ENCODE measurements at places on chromosomes 16 and 17.

DNA sequence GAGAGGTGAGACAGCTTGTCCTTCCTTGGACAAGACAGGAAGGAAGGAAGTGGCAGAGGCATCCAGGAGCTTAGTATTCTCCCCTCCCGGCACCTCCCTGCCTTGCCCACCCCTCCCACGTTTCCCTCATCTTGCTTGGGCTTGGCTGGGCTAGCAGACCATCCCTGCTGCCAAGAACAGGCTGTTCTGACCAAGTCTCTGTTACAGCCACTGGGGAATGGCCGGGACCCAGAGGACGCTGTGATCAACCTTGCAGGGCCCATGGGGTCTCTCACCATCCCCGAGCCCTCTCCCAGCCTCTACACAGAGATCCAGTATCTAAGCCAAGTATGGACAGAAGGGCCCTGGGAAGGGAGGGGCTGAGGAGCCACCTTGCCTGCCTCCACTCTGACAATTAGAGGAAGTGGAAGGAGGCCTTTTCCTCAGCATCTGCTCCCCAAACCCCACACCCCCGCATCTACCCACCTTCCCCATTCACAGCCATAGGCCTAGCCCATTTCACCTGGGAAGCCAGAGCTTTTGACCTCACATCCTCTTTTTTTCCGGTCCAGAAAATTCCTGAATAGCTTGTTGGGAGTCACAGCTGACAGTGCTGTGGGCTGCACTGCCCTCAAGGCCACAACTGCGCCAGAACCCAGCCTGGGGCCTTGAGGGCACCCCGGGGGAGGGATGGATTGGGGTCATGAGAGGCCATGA, 14.1 kb downstream of the CD300LG start:
- DNase-seq = no peak

DNA sequence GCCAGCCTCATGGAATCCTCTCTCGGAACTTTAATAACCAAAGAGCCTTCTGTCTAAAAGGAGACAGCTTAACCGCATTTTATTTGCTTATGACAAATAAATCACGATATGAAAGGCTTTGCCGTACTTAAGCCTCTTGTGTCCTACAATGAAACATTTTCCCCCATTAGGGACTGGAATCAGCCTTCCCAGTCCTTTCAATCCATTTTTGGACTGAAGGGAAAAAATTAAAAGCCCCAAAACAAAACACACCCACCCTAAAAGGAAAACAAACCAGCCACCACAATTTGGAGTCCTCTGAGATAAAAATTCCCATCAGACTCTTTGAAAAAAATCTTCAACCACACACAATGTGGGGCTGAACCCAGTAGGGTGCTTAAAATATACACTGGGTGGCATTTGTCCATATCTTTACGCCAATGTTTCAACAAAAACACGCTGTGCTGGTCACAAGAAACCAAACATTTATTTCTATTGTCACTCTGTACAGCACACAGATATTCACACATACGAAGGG, 3.0 kb downstream of the HOXB4 start:
- DNase-seq = no peak

GRCh38 chr17:17719966-17720543, 38.8 kb downstream of the RAI1 start:
- no peak for DNase-seq

DNA sequence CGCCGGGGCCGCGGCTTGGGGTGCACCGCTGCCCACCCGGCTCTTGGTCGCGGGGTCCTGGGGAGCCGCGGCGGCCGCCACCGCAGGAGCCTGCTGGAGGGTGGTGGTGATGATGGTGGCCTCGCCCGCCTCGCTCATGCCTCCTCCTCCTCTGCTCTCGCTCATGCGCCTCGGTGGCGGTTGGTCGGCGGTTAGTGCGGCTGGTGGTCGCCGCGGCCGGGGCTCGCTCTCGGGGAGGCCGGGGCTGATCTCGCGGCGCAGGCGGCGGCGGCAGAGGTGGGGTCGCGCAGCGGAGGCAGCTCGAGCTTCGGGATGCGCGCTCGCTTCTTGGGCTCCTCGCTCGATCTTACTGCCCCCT, 41.6 kb downstream of the AHSP start:
- DNase-seq = no peak

GRCh38 chr16:58442547-58442946, 50.3 kb downstream of the GINS3 start:
- no peak for DNase-seq

DNA sequence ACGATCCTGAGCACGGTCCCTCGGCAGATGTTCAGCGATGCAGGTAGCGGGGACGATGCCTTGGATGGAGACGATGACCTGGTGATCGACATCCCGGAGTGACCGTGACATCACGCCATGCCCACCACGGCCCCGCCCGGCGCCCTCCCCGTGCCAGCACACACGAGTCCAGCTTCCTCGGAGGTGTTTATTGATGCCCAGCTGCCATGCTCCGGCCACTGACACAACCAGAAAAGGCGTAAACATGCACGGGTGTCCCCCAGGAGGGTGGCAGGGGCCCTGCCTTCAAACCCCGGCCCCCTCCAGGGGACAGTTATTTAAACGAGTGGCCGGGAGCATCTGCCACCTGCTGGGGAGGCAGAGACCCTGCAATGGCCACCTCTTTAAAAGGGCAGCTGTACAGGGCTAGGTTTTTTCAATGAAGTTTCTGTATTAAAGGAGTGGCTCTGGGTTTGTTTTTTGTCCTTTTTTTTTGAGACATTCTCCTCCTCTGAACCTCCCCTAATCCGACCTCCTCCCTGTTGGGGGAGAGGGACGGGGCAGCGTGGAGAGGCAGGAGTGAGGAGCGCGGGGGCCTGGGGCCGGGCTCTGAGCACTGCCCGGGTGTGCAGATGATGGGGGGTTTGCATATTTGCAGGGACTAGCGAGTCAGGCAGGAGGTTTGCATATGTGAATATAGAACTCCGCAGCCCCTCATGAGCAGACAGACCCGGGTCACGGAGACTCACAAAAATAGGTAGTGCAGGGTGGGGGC, 5.3 kb downstream of the DOC2A start:
- no peak for DNase-seq

- no peak for DNase-seq
Measured at GRCh38 chr16:87860553-87861299, 8.6 kb downstream of the SLC7A5 start.

DNA sequence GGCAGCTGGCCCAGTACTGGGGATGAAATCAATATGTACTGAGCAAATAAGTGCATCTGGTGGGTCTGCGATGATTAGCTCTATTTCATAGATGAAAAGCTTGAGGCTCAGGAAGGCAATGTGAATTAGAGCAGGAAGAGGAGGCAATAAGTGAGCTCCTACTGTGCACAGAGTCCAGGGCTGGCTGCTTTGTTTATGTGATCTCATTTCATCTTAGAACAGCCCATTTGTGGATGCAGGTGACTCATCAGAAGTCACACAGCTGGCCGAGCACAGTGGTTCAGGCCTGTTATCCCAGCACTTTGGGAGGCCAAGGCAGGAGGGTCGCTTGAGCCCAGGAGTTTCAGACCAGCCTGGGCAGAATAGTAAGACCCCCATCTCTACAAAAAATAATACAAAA, 7.1 kb downstream of the TMEM114 start:
- no peak for DNase-seq

DNA sequence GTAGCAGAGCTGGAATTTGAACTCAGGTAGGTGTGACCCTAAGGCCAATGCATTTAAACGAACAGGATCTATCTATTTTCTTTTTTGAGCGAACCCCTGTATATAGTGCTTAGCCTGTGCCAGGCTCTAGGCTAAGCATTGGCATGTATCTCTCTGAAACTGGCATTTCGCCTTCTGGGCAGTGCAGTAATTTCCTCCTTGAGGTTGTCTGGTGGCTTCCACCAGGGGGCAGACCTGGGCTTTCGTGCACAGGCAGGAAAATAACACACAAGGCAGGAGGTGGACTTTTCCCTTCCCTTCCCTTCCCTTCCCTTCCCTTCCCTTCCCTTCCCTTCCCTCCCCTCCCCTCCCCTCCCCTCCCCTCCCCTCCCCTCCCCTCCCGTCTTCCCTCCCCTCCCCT, 34.4 kb upstream of the PRKCB start:
- peak; percentile 62 for DNase-seq

- DNase-seq = no peak
Measured at GRCh38 chr17:48646183-48647102, 20.3 kb upstream of the HOXB9 start.

GRCh38 chr16:24612656-24613055, 73.3 kb downstream of the RBBP6 start:
- DNase-seq = no peak

DNA sequence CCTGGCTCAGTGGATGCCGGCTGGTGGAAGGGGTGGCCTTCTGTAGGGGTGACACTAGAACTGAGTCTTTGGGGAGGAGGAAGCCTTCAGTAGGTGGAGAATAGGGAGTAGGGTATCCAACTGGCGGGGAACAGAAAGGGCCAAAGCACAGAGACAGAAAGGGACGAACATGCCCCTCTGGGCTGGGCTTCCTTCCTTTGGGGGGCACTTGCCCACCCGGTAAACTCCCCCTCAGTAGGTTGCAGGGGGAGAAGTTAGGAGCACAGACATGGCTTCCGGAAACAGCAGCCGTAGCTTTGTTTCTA, 774 bp downstream of the ENGASE start:
- no peak for DNase-seq

DNA sequence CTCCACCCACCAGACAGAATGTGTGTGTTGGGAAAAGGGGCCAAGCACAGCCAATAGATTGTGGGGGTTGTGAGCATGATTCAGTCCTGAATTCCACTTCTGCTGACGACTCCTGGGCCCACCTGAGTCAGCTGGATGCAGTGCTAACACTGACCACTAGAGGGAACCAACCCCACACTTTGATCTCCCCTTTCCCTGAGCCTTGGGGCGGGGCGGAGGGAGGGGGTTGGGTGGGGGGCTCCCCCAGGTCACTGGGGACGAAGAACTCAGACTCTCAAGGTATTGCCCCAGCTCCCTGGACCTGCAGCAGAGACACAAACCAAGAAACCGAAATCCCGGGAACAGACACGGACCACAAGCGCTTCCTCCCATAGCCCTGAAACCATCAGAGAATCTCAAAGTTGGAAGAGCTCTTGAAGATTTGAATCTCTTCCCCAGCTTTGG, 621 bp upstream of the CSHL1 start:
- DNase-seq = peak; percentile 44

DNA sequence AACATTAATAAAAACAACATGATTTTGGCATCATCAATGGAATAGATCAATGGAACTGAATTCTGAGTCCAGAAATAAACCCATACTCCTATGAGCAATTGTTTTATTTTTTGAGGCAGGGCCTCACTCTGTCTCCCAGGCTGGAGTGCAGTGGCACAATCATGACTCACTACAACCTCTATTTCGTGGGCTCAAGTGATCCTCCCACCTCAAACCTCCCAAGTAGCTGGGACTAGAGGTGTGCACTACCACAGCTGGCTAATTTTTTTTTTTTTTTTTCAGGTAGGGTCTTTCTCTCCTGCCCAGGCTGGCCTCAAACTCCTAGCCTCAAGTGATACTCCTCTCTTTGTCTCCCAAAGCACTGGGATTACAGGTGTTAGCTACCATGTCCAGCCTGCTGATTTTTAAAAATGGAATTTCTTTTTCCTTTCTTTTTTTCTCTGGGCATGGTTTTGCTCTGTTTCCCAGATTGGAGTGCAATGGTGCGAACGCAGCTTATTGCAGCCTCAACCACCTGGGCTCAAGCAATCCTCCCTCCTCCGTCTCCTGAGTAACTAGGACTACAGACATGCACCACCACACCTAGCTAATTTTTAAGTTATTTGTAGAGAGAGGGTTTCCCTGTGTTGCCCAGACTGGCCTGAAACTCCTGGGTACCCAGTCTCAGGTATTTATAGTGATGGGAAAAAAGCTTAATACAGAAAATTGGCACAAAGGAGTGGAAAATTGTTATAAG, 7.3 kb upstream of the PRDM7 start:
- no peak for DNase-seq

GRCh38 chr16:51540259-51540658, 389.2 kb upstream of the SALL1 start:
- DNase-seq = no peak

DNA sequence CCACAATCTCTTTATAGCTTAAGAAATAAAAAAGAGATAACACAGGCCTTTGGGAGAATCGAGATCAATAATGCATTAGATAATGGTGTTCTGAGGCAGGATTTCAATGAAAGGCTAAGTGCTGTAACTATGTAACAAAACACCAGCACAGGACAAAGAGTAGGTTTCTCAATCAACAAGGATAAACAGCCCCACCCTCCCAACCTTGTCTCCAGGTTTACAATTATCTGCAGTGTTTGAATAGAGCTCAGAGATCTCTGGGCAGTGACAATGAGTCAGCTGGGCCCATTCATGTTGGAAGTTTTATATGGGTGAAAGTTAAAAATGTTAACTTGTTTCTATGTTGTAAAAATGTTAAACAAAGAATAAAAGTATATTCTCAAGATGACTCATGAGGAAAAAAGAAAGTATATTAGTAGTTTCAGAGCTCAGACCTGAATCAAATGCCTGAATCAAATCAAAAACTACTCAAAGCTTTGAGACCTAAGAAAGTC, 17.0 kb upstream of the KRT20 start:
- DNase-seq = no peak

DNA sequence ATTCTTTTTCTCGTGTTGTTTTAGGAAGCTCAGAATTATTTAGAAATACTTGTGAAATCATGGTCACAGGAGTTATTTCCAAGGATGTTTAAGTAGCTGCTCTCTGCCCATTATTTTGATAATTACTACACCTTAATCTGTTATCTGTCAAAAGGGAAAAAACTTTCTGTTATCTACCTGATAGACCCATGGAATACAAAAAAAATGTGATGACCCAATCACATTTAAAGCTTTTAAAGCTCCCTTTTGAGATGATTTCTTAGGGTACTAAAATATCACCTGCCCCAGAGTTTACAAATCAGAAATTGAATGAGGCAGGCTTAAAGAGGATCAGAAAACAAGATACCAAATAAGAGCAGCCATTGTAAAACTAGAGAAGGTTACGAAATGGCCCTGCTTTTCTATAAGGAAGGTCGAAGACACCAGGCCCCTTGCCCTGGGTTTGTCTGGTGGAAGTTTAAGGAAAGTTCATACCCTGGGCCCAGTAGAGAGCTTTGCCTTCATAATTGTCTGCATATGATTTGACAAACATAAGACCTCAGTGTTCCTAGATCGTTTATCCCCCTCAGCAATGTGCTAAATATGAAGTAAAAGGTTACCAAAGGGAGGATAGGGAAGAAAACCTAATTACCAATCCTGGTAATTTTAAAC, 149.9 kb upstream of the TBX2 start:
- no peak for DNase-seq

DNA sequence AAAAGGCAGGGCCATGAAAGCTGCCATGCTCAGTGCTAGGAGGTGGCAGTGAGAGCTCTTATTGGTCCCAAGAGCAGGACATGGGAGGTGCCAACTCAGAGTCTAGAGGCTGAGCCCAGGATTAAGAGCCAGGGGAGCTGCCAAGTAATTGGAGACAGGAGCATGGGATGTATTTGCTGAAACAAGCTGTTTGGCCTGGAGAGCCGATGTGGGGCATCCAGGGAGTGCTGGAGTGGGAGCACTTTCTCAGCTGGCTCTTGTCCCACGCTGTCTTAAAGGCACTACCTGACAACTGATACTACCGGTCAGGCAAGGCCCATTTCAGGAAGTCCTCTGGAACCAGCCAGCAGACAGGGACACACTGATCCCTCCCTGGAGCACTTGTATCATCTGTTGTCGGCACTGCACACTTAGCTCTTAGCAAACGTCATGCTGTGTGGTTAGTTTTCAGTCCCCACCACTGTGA, 19.3 kb downstream of the ANKFN1 start:
- DNase-seq = no peak

All from activated CD8-positive, alpha-beta memory T cell treated with anti-CD3 and anti-CD28 coated beads for 48 hours (primary cell).